Right lobe of liver (tissue), 6 donors: ENCODE measurements at places on chromosomes 7 and 10.

DNA sequence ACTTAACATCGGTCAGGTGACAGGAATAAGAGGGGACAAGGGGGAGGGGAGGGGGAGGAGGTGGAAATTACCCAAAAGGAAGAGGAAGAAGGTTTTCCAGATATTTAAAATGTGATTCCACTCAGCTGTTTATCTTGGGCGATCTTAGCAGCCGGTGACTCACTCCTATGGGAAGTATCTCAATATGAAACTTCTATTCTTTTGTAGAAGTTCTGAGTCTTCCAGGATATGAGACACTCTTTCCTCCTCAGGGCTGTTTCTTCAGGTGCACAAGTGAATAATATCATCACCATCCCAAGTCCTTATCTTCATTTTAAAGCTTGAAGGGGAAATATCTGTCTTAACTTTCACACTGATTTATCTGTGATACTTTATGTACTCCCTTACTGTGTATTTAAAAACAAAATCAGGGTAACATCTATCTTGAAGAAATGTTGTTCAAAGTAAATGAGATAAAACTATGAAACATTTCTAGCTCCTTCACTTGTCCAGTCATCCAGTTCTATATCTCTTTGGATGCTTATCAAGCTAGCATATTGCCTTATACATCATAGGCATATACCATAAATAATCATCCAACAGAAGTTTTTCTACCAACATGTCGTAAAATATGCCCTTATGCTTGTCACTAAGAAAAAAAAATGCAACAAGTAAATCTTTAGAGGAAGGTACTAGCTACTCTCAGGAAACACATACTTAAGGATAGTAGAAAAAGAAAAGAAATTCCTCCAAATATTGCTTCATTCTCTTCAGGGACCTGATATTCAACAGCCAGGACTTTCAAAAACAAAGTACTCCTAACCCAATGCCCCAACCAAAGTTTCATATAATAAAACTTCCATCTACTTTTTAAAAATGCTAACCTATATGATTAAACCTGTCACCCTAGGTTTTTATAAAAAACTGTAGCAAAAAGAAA is 13.7 kb downstream of the DOCK4 start:
- no peak for DNase-seq
- H3K27ac ChIP-seq = no peak overlapping the region
- H3K4me3 ChIP-seq = no peak overlapping the region
- H3K4me1 ChIP-seq = peaks cover 17% of the 10 kb centered on the region
- H3K36me3 ChIP-seq = no peaks in the 10 kb centered on the region
- H3K27me3 ChIP-seq = no peaks in the 10 kb centered on the region

DNA sequence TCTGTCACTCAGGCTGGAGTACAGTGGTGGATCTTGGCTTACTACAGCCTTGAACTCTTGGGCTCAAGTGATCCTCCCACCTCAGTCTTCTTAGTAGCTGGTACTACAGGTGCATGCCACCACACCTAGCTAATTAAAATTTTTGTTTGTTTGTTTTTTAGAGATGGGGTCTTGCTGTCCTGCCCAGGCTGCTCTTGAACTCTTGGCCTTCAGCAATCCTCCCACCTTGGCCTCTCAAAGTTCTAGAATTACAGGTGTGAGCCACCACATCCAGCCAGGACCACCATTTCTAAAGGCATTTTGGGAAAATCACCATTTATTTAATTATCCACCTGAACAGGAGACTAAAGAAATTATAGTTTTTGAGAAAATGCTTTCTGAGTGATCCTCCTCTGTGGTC is 252.3 kb downstream of the PRPF18 start:
- H3K4me3 ChIP-seq = no peak overlapping the region
- no peak overlapping the region for H3K27ac ChIP-seq
- DNase-seq = no peak
- no peaks in the 10 kb centered on the region for H3K36me3 ChIP-seq
- no peaks in the 10 kb centered on the region for H3K27me3 ChIP-seq

DNA sequence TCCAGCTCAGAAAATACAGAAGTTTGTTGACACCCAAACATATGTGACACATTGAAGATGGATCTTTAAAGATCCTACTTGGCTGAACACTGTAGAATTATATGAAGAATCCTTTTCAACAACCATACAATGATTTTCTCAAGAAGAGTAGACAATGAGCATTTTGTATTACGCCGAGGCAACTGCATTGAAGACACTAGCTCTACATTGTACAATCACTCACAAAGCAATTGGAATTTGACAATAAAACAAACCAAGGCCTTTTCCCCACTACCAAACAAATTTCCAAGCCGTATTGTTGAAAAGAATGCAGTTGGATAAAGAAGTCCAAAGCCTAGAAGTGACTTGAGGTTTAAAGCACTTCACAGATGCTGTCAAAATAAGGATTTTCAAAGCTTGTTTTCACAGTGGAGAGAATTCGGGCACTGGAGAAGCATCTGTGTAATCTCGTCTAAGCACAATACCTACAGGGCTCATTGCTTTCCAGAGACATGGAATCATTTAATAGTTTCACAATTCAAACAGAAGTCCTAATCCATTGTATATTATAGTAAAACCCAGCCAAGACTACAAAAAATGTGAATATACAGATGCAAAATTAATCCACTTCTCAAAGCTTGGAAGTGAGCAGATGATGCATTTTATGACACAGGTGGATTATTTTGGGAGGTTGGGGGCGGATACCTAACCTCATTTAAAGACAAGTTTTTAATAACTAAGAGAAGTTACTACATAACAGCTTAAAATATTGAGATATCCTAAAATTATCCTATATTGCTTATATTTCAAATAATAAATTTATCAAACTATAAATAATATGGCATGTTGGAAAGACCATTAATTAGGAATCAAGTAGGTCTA is 78.6 kb downstream of the SORCS1 start:
- H3K4me3 ChIP-seq = no peak overlapping the region
- H3K27ac ChIP-seq = no peak overlapping the region
- no peaks in the 10 kb centered on the region for H3K27me3 ChIP-seq
- no peak for DNase-seq
- no peaks in the 10 kb centered on the region for H3K4me1 ChIP-seq

GRCh38 chr7:50151001-50151400 is 58.0 kb upstream of the ZPBP start:
- H3K27me3 ChIP-seq = no peaks in the 10 kb centered on the region
- H3K4me1 ChIP-seq = no peaks in the 10 kb centered on the region
- H3K27ac ChIP-seq = no peak overlapping the region
- no peaks in the 10 kb centered on the region for H3K36me3 ChIP-seq
- no peak overlapping the region for H3K4me3 ChIP-seq

DNA sequence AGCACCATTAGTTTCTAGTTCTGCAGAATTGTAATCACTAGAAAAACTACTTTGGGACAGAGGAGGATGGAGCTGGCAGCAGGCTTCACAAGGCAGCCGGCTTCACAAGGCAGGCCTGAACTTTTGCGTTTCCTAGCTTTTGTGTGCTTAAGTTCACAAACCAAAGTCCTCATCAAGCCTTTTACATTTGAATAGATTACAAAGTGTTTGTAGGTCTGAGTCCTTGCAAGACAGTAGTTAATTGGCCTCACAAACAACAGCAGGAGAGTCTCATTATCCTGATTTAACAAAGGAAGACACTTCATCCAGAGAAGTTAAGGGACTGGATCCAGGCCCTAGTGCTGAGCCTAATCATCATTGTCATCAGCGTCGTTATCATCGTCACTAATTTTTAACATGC is 147.8 kb upstream of the AUTS2 start:
- H3K27me3 ChIP-seq = no peaks in the 10 kb centered on the region
- H3K27ac ChIP-seq = no peak overlapping the region
- no peaks in the 10 kb centered on the region for H3K36me3 ChIP-seq

DNA sequence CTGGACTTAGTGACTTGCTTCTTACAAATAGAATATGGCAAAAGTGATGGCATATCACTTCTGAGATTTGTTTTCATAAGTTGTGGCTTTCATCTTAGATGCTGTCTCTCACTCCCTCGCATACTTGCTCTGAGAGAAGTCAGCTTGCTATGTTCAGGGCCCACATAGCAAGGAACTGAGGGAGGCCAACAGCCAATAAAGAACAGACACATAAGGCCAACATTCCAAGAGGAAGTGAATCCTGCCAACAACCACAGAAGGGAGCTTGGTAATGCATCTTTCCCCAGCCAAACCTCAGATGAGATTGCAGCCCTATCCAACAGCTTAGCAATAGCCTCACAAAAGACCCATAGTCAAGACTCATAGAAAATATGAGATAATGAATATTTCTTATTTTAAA is 39.2 kb upstream of the DMTF1 start:
- DNase-seq = no peak
- no peak overlapping the region for H3K4me3 ChIP-seq
- no peaks in the 10 kb centered on the region for H3K27me3 ChIP-seq
- H3K4me1 ChIP-seq = no peaks in the 10 kb centered on the region
- H3K27ac ChIP-seq = no peak overlapping the region

- no peaks in the 10 kb centered on the region for H3K27me3 ChIP-seq
- no peak for DNase-seq
- H3K4me3 ChIP-seq = no peak overlapping the region
- H3K36me3 ChIP-seq = no peaks in the 10 kb centered on the region
- H3K4me1 ChIP-seq = no peaks in the 10 kb centered on the region
Observed at GRCh38 chr7:83502636-83503035, 146.3 kb downstream of the SEMA3E start.

GRCh38 chr7:140512317-140513000 is 33.2 kb upstream of the MKRN1 start:
- no peak overlapping the region for H3K27ac ChIP-seq
- no peaks in the 10 kb centered on the region for H3K27me3 ChIP-seq
- no peaks in the 10 kb centered on the region for H3K4me1 ChIP-seq
- H3K4me3 ChIP-seq = no peak overlapping the region
- no peaks in the 10 kb centered on the region for H3K36me3 ChIP-seq

GRCh38 chr7:151752816-151753595 is 123.9 kb downstream of the PRKAG2 start:
- no peak overlapping the region for H3K4me3 ChIP-seq
- H3K36me3 ChIP-seq = no peaks in the 10 kb centered on the region
- no peaks in the 10 kb centered on the region for H3K27me3 ChIP-seq
- peak; percentile 43 for DNase-seq

- no peaks in the 10 kb centered on the region for H3K27me3 ChIP-seq
- H3K36me3 ChIP-seq = no peaks in the 10 kb centered on the region
- no peaks in the 10 kb centered on the region for H3K4me1 ChIP-seq
- H3K4me3 ChIP-seq = no peak overlapping the region
- no peak for DNase-seq
Observed at GRCh38 chr7:107592361-107593024, 12.4 kb downstream of the BCAP29 start.

- DNase-seq = no peak
- no peaks in the 10 kb centered on the region for H3K36me3 ChIP-seq
- no peaks in the 10 kb centered on the region for H3K4me1 ChIP-seq
- no peak overlapping the region for H3K4me3 ChIP-seq
- no peak overlapping the region for H3K27ac ChIP-seq
- no peaks in the 10 kb centered on the region for H3K27me3 ChIP-seq
Observed at GRCh38 chr10:29186221-29186620, 102.6 kb upstream of the LYZL1 start.

- no peak for DNase-seq
- no peak overlapping the region for H3K27ac ChIP-seq
- H3K4me3 ChIP-seq = no peak overlapping the region
- H3K36me3 ChIP-seq = no peaks in the 10 kb centered on the region
- H3K4me1 ChIP-seq = no peaks in the 10 kb centered on the region
Observed at GRCh38 chr7:83613232-83613631, 35.7 kb downstream of the SEMA3E start.

- no peak for DNase-seq
- no peak overlapping the region for H3K27ac ChIP-seq
- no peak overlapping the region for H3K4me3 ChIP-seq
- no peaks in the 10 kb centered on the region for H3K36me3 ChIP-seq
Observed at GRCh38 chr10:36943544-36943943, 181.9 kb upstream of the ANKRD30A start.

- H3K36me3 ChIP-seq = no peaks in the 10 kb centered on the region
- H3K27ac ChIP-seq = no peak overlapping the region
- H3K4me3 ChIP-seq = no peak overlapping the region
- no peaks in the 10 kb centered on the region for H3K27me3 ChIP-seq
- no peak for DNase-seq
- no peaks in the 10 kb centered on the region for H3K4me1 ChIP-seq
Observed at GRCh38 chr7:145347271-145347670, 511.4 kb upstream of the TPK1 start.

- no peaks in the 10 kb centered on the region for H3K27me3 ChIP-seq
- no peak for DNase-seq
- no peak overlapping the region for H3K4me3 ChIP-seq
- H3K36me3 ChIP-seq = no peaks in the 10 kb centered on the region
- H3K4me1 ChIP-seq = no peaks in the 10 kb centered on the region
Observed at GRCh38 chr10:49228677-49229076, 40.5 kb upstream of the TMEM273 start.

- no peaks in the 10 kb centered on the region for H3K4me1 ChIP-seq
- H3K27me3 ChIP-seq = no peaks in the 10 kb centered on the region
- no peak overlapping the region for H3K4me3 ChIP-seq
Observed at GRCh38 chr10:34374356-34375045, 440.6 kb downstream of the PARD3 start.

- no peak overlapping the region for H3K27ac ChIP-seq
Observed at GRCh38 chr7:83060218-83060617, 102.5 kb downstream of the PCLO start.

GRCh38 chr10:114042895-114043531 is 653 bp upstream of the ADRB1 start:
- H3K27ac ChIP-seq = peak overlapping the region; percentile 15
- no peaks in the 10 kb centered on the region for H3K36me3 ChIP-seq
- peak; percentile 58 for DNase-seq

GRCh38 chr10:71742301-71743088 is 22.9 kb upstream of the C10orf105 start:
- H3K27ac ChIP-seq = no peak overlapping the region
- H3K27me3 ChIP-seq = no peaks in the 10 kb centered on the region
- H3K4me3 ChIP-seq = no peak overlapping the region
- no peak for DNase-seq
- H3K4me1 ChIP-seq = peaks cover 13% of the 10 kb centered on the region
- H3K36me3 ChIP-seq = no peaks in the 10 kb centered on the region

- no peak overlapping the region for H3K4me3 ChIP-seq
- DNase-seq = no peak
- no peaks in the 10 kb centered on the region for H3K4me1 ChIP-seq
- no peaks in the 10 kb centered on the region for H3K36me3 ChIP-seq
- H3K27ac ChIP-seq = no peak overlapping the region
Observed at GRCh38 chr10:9605231-9605630, 1412.4 kb upstream of the CELF2 start.

DNA sequence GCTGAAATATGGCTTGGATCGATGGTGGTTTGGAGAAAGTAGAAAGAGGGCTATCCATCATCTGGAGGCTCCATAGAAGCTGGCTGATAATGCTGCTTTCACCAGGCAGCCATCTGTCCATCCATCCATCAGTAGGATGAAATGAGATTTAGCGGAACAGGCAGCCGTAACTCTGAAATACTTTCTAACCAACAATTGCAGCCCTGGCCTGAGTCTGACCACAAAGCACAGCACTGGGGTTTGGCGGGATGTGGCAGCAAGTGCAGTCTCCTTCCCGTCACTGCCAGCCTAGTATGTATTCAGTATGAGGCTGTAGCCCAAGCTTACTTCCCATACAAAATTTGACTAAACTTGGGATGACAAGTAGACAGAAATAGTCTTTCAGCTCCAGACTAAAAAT is 38.0 kb downstream of the R3HCC1L start:
- H3K27ac ChIP-seq = no peak overlapping the region
- no peaks in the 10 kb centered on the region for H3K27me3 ChIP-seq
- H3K4me3 ChIP-seq = no peak overlapping the region
- no peak for DNase-seq
